ENCODE measurements at places on chromosomes 1 and 21.
A peak's percentile ranks its signal among the peaks of the same experiment; 100 is the strongest.

- DNase-seq: peak; percentile 75
Observed at GRCh38 chr1:239386453-239387303, at the start of gene CHRM3. Gene CHRM3, plus strand, starts transcription at chr1:239386568. Its CDS starts 520,884 bp downstream, at chr1:239907452.

DNA sequence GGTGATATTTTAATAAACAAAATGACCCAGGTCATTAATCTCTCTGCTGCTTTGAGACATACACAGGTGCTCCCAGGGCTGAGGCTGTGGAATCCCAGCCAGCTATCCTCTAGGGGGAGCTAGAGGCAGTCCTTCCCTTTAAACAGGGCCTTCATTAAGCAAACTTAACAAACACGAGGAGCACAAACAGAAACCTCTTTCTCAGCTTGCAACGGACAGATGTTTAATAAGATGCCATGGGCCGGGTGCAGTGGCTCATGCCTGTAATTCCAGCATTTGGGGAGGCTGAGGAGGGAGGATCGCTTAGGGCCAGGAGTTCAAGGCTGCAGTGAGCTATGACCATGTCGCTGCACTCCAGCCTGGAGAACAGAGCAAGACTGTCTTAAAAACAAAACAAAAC lies 106.7 kb downstream of the HIVEP3 start:
- no peak for DNase-seq

DNA sequence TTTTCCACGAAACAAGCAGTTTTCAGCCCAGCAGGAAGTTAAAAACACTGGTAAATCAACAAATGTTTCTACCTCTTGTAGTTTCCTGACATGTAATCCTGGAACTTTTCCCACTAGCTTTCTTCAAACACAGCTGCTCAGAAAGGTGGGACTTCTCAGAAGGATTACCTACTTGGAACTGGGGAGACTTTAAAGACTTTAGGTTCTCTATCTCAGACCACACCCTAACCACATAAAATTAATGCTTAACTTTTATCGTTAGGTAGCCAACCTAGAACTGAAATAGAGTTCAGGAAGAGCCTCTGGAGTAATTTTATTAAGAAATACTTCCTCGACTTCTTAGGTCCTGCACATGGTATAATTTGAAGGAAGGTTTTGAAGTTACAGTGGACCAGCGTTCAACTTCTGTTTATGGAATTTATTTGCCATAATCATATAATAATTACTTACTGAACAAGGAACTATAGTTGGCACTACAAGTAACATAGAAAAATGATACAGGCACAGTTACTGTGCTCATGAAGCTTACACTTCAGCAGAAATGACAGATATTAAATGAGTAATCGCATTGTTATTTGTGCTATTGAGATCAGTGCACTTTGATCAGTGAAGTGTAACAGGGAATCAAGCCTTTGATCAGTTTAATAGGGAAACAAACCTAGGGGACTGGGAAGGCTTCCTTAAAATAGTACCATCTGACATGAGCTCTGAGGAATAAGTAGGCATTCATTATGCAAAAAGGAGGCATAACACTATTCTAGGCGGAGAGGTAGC lies at the start of gene BCL2L15:
Gene BCL2L15, minus strand, starts transcription at position 180 of the 774 bp plus-strand sequence. CDS start 206 bp downstream, outside the sequence.
- DNase-seq: no peak

DNA sequence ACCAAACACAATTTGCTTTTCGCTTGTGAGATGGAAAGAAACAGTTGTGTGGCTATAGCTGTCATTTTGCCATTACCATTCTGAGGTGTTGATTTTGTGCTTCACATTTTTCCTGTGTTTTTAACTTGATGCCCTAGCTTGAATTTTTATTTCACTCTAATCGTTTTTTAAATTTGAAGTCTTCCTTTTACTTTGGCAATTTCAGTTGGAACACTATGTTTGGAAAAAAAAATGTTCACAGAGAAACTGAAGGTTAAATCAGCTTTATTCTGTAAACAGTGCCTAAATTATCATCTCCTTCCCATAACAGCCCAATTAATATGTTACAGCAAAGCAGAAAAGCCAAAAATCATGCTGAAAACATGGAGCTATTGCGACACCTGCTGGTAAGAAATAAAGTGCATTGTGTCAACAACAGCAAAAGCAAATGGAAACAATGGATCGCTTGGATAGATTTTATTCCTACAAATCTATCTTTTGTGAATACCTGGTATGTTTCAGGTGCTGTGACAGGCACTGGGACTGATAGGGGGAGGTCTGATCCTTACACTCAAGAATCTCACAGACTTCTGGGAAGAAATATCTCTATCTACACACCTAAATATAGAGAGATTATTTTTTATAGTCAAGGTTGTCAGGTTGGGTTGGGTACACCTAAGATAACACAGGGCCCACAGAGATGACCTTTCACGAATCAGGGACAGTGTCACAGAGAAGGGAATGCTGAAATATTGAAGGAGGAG lies 16.2 kb upstream of the ERICH3 start:
- DNase-seq: no peak

DNA sequence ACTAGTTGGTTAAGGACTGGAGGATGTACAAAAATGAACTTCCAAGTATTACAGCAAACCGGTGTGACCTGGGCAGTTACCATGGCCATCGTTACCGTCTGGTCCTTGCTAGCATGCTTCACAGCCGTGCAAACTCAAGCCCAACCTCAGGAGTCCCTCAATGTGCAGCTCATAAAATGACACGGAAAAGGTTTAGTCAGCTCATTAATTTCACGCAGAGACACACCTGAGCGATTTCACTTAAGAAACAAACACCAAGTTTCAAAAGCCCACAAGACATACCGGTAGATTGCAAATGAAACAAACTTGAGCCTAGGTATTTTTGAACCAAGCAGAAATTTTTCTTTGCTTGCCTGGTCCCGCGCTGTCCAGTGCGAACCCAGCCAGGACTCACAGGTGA lies 105.0 kb upstream of the ADAR start:
- DNase-seq: no peak

DNA sequence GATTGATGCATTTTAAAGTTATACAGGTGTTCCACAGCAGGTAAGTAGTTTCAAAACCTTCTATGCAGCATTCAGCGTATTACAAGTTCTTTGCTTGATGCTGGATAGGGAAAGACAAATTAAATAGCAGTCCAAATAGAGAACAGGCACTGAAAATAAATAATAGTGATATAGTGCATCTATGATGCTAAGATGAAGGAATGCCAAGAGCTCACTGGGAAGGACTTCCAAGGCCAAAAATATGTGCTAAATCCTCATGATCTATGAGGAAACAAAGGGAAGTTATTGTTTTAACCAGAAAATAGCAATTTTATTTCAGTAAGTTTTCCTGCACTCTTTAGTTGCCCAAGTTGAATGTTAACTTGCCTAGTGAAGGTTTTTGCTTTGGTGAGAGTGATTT lies 127.8 kb upstream of the GREM2 start:
- no peak for DNase-seq

DNA sequence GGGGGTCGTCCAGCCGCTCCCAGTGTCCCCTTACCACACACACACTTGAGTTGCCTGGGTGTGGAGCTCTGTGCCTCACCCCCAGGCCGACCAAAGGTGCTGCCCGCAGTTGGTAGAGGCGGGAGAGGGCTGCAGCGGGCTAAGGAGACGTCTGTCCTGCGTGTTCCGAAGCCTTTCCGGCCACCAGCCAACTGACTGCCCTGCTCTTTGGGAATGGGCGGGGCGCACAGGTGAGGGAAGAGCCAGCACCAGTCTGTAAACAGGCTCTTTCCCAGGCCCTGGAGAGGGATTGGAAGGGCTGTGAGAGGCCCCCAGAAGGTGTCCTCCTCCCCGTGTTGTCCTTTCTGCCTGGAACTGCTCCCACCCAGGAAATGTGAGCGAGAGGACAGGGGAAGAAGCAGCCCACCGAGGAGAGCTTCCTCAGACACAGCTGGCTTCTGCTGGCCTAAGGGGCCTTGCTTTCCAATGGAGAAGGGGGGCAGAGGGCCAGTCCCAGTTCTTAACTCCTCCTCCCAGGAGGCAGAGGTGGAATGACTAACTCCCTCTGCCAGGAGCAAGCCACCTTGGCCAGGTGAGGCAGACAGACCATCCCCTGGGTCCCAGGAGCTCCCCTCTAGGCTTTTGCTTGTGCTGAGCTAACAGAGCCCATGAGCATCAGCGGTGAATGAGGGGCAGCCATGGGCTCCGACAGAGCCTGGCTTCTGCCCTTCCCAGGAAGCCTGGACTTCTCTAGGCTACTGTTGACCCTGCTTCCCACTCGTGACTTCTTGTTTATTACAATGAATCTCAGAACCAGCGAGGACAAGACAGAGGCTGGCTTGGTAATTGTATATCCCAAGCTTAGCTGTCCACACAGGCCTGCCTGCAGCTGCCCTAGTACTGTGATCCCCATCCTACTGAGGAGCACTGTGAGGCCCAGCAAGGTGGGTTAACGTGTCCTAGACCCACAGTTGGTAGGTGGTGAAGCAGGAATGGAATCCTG lies 158.1 kb upstream of the COA6 start:
- DNase-seq: no peak

- DNase-seq: no peak
Observed at GRCh38 chr21:38321568-38321967, 64.8 kb downstream of the KCNJ15 start.

- DNase-seq: no peak
Observed at GRCh38 chr1:231600458-231600976, 26.1 kb upstream of the DISC1 start.

- no peak for DNase-seq
Observed at GRCh38 chr1:26059906-26060305, 7.5 kb downstream of the TRIM63 start.

GRCh38 chr1:94858276-94858675 lies 38.1 kb downstream of the SLC44A3 start:
- DNase-seq: no peak

DNA sequence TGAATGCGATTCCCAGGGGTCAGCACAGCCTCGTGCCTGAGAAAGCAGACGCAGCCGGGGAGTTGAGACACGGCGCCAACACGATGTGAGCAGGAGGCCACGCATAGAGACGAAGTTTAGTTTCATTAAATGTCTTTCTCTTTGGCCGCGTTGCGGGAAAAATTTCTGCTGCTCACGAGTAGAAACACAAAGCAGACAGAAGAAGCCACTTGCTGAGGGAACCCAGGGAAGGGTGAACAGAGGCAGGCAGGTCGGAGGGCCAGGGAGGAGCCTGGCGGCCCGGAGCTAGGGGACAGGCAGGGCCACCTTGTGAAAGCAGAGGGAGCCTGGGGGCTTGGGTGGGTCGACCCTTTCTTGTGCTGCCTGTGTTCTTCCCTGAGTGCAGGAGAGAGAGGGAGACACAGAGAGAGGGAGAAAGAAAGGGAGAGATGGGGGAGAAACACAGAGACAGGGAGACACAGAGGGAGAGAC lies 33.2 kb downstream of the POFUT2 start:
- DNase-seq: no peak

- DNase-seq: no peak
Observed at GRCh38 chr1:32861904-32862695, 8.6 kb downstream of the FNDC5 start.

DNA sequence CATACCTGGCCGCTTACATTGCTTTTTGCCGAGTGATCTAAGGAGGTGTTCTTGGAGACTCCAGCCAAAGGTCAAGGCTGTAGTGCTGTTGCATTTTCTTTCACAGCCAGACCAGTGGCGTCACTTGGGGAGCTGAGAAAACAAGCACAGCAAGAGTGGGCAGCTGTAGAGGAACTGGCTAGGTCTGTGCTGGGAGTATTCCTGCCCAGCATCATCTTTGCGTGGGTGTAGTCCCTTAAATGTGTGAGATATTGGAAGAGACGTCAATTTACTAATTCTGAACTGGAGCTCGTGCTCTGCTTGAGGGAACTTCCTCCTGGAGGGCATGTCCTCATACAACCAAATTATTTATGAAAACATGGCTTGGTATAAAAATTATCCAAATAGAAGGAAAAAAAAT lies 10.2 kb downstream of the UBIAD1 start:
- no peak for DNase-seq

GRCh38 chr1:82445827-82446226 lies 645.1 kb downstream of the ADGRL2 start:
- no peak for DNase-seq

DNA sequence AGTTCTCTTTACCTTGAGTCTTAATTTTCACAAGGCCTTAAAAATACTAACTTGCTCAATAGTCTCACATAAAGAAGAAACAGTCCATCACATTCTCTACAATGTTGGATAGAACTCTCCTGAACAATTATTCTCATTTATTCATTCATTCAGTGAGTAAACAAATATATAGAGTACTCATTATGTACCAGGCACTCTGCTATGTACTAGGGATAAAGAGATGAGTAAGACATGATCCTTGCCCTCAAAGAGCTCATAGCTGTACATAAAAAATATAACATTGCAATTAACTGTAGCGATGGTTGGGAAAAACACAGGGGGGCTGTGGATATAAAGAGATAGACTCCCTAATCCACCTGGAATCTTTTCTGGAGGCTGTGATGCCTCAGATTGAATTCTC lies 586.9 kb upstream of the BEND5 start:
- no peak for DNase-seq

GRCh38 chr1:34929497-34929852 lies at the start of gene DLGAP3:
Gene DLGAP3, minus strand, starts transcription at chr1:34929650. Its CDS starts 24,267 bp downstream, at chr1:34905383.
- no peak for DNase-seq

GRCh38 chr1:192311281-192311680 lies 5.5 kb upstream of the RGS21 start:
- DNase-seq: no peak

DNA sequence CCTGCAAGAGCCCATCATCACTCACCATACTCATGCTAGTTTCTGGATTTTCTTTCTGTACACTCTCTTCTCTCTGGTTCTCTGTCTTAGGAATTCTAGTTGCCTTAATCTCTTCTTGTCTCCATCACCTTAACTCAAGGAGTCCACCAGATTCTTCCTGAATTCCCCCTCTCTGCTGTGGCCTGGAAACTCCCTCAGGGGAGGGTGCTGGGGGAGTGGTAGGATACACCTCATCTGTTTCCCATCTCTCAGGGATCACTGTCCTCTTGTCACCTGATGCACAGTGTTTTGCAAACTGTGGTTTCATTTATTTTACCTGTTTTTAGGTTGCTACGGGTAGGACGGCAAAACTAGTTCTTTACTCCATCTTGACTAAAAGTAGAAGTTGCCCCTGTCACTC lies 6.6 kb upstream of the GNG12 start:
- no peak for DNase-seq

- no peak for DNase-seq
Observed at GRCh38 chr1:25908161-25908560, 1.9 kb upstream of the STMN1 start.

DNA sequence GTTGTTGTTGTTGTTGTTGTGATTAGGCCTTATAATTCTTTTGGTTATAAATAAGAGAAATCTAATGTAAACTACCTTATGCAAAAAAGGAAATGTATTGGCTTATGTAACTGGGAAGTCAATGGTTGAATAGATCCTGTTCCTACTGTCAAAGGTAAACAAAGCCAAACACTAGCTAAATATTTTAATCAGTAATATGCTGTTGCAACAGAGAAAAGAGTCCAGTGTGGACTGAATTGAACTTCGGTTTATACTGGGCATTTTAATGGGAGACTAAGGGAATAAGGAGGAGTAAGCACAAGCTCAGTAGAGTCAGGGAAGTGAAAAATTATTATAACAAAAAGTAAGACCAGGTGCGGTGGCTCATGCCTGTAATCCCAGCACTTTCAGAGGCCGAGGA lies 15.4 kb downstream of the MSH4 start:
- no peak for DNase-seq

- DNase-seq: no peak
Observed at GRCh38 chr1:168751195-168751650, 22.2 kb upstream of the DPT start.

All from posterior cingulate gyrus (tissue), 11 donors.